Mammary epithelial cell (primary cell): ENCODE measurements at places on chromosomes 16 and 17. TPM values are rescaled to one million over a fixed set of nuclear protein-coding genes. Genes with fewer than 3 reads are reported as not detected.

Gene TMEM238L
- not detected in 2 replicates for total RNA-seq

Gene NOS2
- total RNA-seq = not detected

Gene ADGRG3
- total RNA-seq = not detected

Gene ZNF286A
- total RNA-seq = 37.0 TPM

Gene EME2
- total RNA-seq = 17.2 TPM

Gene FOXN1
- total RNA-seq = not detected in 2 replicates
